ENCODE measurements at places on chromosomes 12 and 14.
A peak's percentile ranks its signal among the peaks of the same experiment; 100 is the strongest.

- no peak for DNase-seq
Measured at GRCh38 chr12:127290251-127290650, 976.7 kb upstream of the TMEM132C start.

DNA sequence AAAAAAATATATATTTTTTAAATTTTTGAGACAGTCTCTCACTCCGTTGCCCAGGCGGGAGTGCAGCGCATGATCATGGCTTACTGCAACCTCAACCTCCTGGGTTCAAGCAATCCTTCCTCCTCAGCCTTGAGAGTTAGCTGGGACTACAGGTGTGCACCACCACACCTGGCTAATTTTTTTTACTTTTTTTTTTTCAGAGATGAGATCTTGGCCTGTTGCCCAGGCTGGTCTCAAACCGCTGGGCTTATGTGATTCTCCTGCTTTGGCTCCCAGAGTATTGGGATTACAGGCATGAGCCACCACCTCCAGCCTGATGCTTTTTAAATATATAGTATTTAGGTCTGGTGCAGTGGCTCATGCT lies 24.5 kb downstream of the MDM2 start:
- DNase-seq, result no peak

GRCh38 chr12:117011988-117012805 lies 87.0 kb downstream of the TESC start:
- peak; percentile 49 for DNase-seq

DNA sequence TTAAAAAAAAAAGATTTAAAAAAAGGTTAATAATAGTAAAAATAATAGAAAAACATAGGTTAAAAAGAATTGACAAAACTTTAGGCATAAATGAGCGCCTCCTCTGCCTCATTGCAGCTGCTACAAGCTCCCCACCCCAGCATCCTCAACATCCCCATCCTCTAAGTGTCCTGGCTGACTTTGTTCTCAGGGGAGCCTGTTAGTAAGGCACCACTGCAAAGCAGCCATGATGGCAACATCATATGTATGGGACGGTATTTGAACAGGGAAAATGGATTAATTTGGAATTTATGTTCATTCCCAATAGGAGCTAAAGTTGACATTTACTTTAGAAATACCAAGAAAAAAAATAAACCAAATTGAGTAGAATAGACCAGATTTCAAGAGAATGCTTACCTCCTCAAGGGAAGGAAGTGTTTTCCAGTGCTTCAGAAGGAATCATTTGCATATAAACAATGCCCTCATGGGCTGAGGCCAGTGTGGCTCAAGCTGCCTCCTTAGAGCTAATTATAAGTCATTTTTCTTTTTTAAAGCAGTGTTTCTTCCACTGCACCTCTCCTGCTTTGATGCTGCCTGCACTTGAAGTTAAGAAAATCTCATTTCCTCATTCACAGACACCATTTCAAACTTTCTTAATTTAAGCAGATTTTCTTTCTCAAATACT lies 59.6 kb downstream of the DACT1 start:
- DNase-seq, result no peak

DNA sequence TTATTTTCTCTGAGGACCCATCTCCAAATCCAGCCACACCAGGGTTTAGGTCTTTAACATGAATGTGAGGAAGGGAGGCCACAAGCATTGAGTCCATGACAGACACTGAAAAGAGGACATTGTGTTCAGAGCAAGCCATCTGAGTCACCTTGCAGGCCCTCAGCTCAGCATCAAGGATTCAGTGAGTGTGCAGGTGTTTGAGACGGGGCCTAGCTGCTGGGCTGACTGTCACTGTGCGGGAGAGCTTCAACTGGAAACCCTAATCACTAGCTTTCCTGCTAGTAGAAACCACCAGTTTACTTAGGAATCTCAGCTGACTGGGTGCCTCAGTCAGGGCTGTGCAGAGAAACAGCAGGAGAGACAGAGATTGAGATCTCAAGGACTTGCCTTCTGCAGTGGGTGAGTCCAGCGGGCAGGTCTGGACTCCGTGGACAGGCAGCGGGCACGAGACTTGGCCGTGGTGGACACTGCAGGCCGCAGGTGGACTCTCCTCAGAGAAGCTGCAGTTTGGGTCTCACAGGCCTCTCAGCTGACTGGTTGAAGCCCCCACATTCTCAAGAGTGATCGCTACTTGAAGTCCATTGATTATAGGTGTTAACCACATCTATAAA lies 86.1 kb upstream of the DYNC1H1 start:
- DNase-seq, result no peak

DNA sequence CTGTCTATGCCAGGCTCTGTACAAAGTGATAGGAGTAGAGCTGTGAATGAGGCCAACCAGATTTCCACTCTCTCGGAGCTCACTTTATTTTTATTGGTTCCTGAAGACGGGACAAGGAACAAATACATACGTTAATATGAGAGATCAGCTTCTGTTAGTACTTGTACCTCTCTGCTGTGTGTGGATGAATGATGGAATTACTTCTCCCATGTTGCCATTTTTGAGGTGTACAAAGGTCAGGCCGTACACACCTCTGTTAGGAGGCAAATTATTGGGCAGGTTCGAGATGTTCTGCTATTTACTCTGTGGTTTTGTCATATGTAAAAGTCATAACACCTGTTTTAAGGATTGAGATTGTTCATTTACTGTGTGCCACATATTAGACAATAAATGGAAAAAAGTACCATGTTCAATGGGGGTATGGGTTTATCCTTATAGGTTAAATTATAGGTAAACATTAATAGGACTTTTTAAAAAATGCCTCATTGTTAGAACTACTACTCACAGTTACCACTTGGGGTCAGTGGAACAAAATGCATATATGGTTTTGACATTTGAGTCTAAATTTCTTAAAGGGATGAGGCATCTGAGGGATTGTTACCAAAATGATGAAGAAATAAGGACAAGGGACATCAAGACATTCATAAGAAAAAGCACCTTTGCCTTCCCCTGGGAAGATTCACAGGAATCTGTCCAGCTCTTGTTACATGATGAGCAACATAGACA lies 26.9 kb downstream of the WBP11 start:
- DNase-seq, result no peak

GRCh38 chr12:107402041-107403022 lies 283.3 kb upstream of the PWP1 start:
- peak; percentile 70 for DNase-seq

GRCh38 chr12:119145367-119145766 lies 33.4 kb upstream of the HSPB8 start:
- no peak for DNase-seq

DNA sequence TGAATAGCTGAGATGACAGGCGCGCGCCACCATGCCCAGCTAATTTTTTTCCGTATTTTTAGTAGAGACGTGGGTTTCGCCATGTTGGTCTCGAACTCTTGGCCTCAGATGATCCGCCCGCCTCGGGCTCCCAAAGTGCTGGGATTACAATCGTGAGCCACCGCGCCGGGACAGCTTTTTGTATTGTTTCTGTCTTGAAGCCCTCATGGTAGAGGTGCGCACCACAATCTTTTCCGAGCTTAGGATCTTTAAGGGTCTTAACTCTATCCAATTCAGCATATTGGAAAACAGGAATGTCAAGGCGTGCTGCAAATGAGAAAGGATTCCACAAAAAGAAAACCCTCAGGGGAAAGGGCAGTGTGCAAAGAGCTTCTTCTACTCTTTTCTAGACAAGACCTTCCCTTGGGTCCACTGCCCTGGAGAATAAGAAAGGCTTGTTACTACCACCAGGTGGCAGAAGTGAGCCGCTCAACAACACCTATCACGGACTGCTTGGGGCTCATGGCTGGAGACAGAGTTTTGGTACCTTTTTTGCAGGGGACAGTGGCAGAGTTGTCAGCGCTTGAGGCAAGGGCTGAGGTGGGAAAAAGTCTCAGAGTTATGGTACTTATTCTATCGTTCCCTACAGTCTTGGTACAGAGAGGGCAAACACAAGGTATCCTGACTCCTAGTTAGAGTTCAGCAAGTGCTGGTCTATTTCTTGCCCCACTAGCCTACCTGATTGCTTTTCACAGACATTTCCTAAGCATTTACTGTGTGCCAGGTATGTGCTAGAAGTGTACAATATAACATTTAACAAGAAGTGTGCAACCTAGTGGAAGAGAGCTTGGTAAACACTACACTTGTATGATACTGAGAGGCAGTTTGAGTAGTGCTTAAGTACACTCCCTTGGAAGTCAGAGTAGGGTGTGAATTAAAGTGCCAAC lies 16.4 kb upstream of the SP7 start:
- DNase-seq, result peak; percentile 67

GRCh38 chr12:1811281-1811947 lies 9.0 kb upstream of the LRTM2 start:
- DNase-seq, result no peak

Measured in RWPE1 (cell line).